Fibroblast of the aortic adventitia (primary cell): ENCODE measurements at places on chromosomes 13 and 19. TPM values are rescaled to one million over a fixed set of nuclear protein-coding genes. Genes with fewer than 3 reads are reported as not detected.
A peak's percentile ranks its signal among the peaks of the same experiment; 100 is the strongest.

Gene ZNF580
- total RNA-seq: 6.3 and 10.0 TPM in 2 replicates

Gene C19orf85
- total RNA-seq: not detected in 2 replicates

Gene TMPRSS9
- total RNA-seq: not detected in 2 replicates

Gene URAD
- not detected in 2 replicates for total RNA-seq

Gene AMH
- total RNA-seq: 0.81 and 1.8 TPM in 2 replicates

Gene SMAD9
- 8.2 and 17.6 TPM in 2 replicates for total RNA-seq

Gene LILRB4
- not detected in 2 replicates for total RNA-seq

- DNase-seq: no peak
These were observed 592 bp upstream of the TRIP10 start for GRCh38 chr19:6738787-6739389.

GRCh38 chr13:99322297-99323103 is 15.3 kb upstream of the GPR183 start:
- DNase-seq: peak; percentile 85

DNA sequence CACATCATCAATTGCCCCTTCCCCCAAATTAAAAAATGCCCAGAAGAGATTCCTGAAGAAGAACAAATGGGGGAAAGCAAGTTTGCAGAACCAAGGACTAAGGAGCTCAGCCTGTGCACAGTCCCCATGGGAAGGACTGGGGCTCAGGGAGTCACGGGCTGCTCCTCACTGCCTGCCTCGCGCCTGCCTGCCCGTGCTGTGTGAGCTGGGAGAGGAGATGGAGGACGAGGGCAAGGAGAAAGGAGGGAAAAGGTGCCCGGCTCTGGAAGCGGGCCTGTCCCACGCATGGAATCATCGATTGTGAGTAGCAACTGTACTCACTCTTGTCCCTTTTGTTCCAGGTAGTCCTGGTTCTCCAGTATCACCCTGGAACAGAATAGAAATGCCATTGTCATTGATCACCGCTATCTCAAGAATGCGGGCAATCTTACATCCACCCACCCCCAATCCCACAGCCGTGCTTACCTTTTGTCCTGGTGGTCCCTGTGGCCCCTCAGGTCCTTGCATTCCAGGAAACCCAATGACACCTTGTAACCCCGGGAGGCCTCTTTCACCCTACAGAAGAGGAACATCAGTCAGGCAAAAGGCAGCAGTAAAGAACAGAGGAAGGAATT is 93.4 kb downstream of the COL4A1 start:
- DNase-seq: no peak

GRCh38 chr13:25738342-25739196 is 313.2 kb downstream of the SHISA2 start:
- peak; percentile 19 for DNase-seq

DNA sequence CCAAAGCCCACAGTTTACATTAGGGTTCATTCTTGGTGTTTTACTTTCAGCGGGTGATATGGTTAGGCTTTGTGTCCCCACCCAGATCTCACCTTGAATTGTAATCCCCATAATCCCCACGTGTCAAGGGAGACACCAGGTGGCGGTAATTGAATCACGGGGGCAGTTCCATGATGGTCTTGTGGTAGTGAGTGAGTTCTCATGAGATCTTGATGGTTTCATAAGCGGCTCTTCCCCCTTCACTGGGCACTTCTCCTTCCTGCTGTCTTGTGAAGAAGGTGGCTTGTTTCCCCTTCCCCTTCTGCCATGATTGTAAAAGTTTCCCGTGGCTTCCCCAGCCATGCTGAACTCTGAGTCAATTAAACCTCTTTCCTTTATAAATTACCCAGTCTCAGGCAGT is 12.0 kb downstream of the FPR2 start:
- no peak for DNase-seq

- no peak for DNase-seq
These were observed 2.0 kb downstream of the B3GNT3 start for GRCh38 chr19:17796838-17797423.

DNA sequence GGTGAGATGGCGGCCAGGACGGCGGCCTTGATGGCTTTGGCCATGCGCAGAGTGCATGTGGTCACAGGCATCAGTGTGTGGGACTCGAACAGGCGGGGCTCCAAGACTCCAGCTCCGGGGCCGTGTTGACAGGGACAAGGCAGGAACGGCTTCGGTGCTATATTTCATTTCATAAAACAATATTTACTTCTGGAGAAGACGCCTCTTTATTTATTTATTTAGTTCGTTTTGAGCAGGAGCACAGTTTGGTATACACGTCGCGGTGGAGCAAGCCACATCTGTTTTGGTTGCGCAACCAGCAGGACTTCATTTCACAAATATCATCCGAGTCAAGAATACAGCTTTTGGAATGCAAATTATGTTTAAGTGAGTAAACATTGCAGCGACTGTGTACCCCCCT is 166.7 kb upstream of the TSHZ3 start:
- DNase-seq: no peak

- no peak for DNase-seq
These were observed 8.5 kb upstream of the CERS1 start for GRCh38 chr19:18904334-18905057.
